HT1080 (cell line): ENCODE measurements at places on chromosomes 12 and 14. TPM values are rescaled to one million over a fixed set of nuclear protein-coding genes. Genes with fewer than 3 reads are reported as not detected.

GRCh38 chr12:113292091-113292490 is 42.8 kb downstream of the SLC8B1 start:
- DNase-seq = no peak

- DNase-seq = peak; percentile 51
Observed at GRCh38 chr12:12194206-12194605, 72.6 kb downstream of the LRP6 start.

GRCh38 chr14:59846595-59846994 is 24.0 kb downstream of the RTN1 start:
- DNase-seq = no peak

- DNase-seq = peak; percentile 13
Observed at GRCh38 chr12:90460681-90461080, 494.3 kb downstream of the CCER1 start.

- no peak for DNase-seq
Observed at GRCh38 chr12:122124370-122124769, 45.8 kb downstream of the MLXIP start.

DNA sequence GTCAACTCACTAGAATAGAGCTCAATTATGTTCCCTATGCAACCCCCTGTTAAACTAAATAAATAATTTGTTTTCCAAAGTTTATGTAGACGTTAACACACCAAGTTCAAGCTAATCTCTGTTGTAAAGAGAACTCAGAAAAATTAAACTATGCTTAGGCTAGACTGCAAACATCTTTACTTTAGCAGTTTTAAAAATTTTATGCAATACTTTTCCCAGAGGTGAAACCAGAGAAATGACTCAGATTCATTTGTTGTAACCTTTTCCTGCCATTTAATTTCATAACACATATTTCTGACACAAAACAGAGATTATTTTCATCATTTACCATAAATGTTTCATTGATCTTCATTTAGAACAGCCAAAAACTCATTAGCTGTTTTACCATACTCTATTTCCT is 27.4 kb downstream of the ABCC9 start:
- DNase-seq = no peak

GRCh38 chr14:94975366-94975765 is 182.0 kb downstream of the DICER1 start:
- peak; percentile 38 for DNase-seq

- DNase-seq = peak; percentile 5
Observed at GRCh38 chr12:73445658-73446324, 1091.8 kb upstream of the ATXN7L3B start.

GRCh38 chr12:132582582-132583410 is 27.6 kb downstream of the LRCOL1 start:
- DNase-seq = no peak

Gene ABCC9
- 0.35 and 0.47 TPM in 2 replicates for total RNA-seq

Gene HIGD1C
- total RNA-seq = not detected in 2 replicates

Gene KRT72
- total RNA-seq = not detected in 2 replicates

Gene DHRS2
- 5,417 and 5,493 TPM in 2 replicates for total RNA-seq

Gene CYP27B1
- total RNA-seq = 0.17 and 0.19 TPM in 2 replicates

Gene BMP4
- 1.8 and 3.9 TPM in 2 replicates for total RNA-seq

Gene PLA2G1B
- total RNA-seq = not detected in 2 replicates
